ENCODE measurements at places on chromosomes 6 and 20. TPM values are rescaled to one million over a fixed set of nuclear protein-coding genes. Genes with fewer than 3 reads are reported as not detected.

Gene AURKA
- total RNA-seq = 0.41 TPM

Gene TMEM200A
- 9.7 TPM for total RNA-seq

GRCh38 chr6:26252077-26252472, 112.9 kb upstream of the BTN3A2 start:
- no peak for DNase-seq

Gene RRBP1
- 113 TPM for total RNA-seq

GRCh38 chr20:31908424-31908823, 38.0 kb downstream of the TTLL9 start:
- DNase-seq = no peak

Gene SLC12A5
- total RNA-seq = not detected

Gene SLC29A1
- 132 TPM for total RNA-seq

Data from thoracic aorta (tissue), 2 donors.